ENCODE measurements at places on chromosomes 1 and 21.

- no peak for DNase-seq
Observed at GRCh38 chr1:82564333-82564732, 763.6 kb downstream of the ADGRL2 start.

DNA sequence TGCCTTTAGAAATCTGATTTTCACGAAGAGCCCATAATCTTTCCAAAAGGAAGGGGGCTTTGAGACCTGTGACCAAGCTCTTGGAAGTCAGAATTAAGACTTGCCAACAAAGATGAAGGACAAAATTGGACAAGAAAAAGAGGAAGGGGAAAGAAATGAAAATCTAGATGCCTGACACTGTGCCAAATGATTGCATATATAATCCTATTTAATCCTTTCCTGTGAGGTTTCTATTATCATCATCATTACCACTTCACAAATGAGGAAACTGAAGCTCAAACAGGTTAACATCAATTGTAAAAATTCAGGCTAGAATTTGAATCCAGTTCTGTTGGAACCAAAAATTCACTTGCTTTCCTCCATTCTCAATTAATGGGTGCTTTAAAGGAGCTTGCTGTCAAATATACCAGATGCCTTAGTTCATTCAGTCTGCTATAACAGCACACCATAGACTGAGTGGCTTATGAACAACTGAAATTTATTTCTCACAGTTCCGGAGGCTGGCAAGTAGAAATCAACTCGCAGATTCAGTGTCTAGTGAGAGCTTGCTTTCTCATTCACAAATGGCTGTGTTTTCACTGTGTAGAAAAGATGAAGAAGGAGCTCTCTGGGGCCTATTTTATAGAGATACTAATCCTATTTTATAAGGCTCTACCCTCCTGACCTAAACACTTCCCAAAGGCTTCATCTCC is 197.5 kb upstream of the ST6GALNAC5 start:
- DNase-seq, result no peak

- no peak for DNase-seq
Observed at GRCh38 chr1:231420299-231420958, 1.7 kb downstream of the EGLN1 start.

GRCh38 chr1:17465228-17465627 is 25.8 kb upstream of the RCC2 start:
- no peak for DNase-seq

- DNase-seq, result no peak
Observed at GRCh38 chr21:41589131-41589530, 81.2 kb upstream of the TMPRSS2 start.

DNA sequence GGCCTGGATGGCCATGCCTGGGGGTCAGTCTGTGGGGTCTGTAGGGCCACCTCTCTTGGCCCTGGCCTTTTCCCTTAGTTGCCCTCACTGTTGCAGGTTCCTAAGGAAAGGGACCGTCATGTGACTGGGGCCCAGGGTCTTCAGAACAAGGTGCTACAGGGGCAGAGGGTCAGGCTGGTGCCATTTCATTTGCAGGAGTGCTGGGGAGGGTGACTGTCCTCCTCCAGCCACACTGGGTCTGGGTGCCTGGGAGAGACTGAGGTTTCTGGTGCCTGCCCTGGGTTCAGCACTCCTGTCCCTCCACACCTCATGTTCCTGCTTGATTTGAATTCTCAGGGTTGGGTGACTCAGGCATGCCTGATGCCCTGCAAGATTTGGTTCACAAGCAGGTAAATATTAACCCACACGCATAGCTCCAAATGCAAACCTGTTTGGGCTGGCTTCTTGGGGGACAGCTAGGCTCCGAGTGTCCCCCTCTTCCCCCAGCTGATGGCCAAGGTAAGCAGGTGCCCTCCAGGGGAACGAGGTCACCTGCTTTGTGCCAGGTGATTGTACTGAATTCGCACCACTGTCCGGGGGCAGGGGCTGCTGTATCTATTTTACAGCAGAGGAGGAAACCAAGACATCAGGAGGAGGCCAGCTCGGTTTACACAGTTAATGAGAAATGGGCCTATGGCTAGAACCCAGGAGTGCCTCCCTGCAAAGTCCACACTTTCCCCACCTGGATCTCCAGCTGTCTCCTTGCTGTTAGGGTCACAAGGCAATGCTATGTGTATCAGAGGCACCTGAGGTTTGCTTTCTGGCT is 20.3 kb downstream of the ARHGEF10L start:
- no peak for DNase-seq

DNA sequence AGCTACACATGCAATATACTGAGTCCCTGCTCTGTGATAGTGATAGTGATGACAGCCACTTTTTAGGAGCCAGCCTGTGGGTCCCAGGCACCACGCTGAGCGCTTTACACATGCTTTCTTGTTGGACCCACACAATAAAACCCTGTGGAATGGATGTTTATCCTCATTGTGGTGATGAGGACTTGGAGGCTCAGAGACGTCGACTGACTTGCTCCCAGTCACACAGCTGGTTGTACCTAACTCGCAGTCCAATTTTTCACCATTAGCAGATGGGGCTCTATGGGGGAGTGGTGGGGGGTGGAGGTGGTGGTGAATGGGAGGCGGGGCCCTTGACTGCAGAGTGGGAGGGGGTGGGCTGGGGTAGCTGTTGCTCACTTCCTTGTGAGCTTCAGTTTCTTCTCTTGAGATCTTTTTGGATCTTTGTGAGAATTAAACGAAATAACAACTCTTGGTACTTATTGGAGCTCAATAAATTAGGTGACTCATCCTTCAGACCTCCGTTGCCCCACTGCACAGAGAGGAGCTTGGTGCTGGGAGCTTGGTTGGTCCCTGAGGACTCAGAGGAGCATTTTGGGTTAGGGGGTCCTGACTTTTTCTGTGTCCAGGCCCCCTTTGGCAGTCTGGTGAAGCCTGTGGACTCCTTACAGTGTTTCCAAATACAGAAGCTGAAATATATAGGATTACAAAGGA is 61.8 kb upstream of the CD1D start:
- DNase-seq, result no peak

DNA sequence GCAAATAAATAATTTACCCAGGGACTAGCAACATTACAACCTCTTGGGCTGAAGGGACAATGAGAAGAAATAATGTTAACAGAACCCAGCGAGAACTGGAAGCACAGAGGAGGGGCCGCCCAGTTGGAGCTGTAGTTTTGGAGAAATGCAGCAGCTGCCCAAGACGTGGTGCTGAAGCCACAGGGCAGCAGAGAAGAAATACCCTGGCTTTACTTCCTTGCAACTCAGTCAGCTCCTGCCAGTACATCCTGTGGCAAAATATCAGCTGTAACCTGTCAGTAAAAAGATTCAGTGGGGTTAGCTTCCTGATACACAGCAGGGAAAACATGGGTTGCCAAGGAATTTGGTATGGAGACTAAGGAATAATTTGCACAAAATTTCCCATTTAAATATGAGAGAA is 283.6 kb upstream of the USP25 start:
- DNase-seq, result no peak

DNA sequence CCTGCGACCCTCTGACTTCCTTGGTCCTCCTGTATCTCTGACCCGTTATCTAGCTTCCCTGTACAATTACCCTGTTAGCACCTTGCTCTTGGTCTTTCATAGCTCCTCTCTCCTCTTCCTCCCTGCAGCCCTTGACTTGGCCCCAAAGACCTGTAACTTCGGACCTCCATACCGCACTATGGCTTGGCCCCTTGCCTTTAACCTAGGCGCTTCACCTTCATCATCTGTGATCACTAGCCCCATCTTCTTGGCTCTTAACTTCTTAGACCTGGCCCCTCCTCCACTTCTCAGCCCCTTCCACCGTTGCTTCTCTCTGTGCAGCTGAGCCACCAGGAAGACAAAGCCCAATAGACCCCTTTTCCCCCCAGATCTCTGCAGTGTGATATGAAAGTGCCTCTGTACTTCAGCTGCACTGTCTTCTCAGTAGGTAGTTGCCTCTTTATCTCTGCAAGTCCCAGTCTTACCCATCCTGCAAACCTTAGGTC is 740 bp downstream of the ZNF691 start:
- DNase-seq, result no peak

- no peak for DNase-seq
Observed at GRCh38 chr1:106680776-106681344, 375.6 kb upstream of the PRMT6 start.

GRCh38 chr1:225962440-225962975 is 21.5 kb upstream of the LEFTY2 start:
- no peak for DNase-seq

DNA sequence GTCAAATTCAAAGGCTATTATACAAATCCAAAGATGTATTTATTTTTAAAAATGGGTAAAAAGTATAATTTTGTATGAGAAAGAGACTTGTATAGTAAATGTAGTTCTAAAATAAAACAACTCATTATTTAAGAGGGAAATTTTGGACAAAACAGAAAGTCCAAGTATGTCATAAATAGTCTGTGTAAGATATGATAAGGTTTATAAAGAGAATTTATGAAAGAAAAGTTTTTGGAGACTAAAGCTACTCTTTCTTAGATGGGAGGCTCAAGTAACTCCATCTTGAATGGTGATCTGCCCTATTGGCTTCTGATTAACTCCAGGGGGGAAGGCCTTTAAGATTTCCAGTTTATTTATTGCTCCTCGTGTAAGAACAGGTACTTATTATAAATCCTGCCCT is 14.7 kb upstream of the OR2T27 start:
- DNase-seq, result no peak

GRCh38 chr1:234114648-234115307 is 210.3 kb downstream of the SLC35F3 start:
- no peak for DNase-seq
